ENCODE measurements at places on chromosomes 2 and 18.

- DNase-seq: no peak
Measured at GRCh38 chr2:236581546-236581945, 11.9 kb downstream of the ACKR3 start.

DNA sequence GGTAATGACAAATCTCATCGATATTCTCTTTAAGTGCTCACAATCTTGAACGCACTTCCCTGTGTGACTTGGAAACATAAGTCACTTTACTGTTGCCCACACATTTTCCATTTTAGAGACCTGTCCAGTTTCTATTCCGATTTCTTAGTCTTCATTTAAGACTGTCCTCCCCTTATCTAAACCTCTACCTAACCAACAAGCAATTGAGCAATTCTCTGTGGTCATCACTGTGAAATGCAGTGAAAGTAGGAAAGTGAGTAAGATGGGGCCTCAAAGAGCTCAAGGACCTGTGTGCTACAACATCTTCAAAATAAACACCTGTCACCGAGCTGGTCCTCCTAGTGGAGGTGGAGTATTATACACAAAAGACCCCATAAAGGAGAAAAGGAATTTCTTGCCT lies 184.4 kb downstream of the CNTNAP5 start:
- no peak for DNase-seq

DNA sequence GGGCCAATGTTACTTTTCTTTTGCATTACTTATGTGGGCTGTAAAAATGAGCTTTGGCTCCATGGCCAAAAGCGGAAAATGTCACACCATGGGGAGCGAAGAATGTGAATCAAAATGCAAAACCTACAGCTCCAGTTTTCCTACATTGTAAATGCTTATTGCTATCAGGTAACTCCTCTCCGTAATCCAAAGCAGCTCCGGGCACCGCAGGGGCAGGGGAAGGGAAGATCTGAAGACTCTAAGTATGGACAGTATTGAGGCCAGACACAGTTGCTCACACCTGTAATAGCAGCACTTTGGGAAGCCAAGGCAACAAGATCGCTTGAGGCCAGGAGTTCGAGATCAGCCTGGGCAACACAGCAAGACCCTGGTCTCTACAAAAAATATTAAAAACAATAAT lies 7.1 kb upstream of the AGFG1 start:
- no peak for DNase-seq

GRCh38 chr2:685421-685820 lies 8.2 kb upstream of the TMEM18 start:
- no peak for DNase-seq

- DNase-seq: no peak
Measured at GRCh38 chr2:8315531-8316165, 366.2 kb upstream of the ID2 start.

DNA sequence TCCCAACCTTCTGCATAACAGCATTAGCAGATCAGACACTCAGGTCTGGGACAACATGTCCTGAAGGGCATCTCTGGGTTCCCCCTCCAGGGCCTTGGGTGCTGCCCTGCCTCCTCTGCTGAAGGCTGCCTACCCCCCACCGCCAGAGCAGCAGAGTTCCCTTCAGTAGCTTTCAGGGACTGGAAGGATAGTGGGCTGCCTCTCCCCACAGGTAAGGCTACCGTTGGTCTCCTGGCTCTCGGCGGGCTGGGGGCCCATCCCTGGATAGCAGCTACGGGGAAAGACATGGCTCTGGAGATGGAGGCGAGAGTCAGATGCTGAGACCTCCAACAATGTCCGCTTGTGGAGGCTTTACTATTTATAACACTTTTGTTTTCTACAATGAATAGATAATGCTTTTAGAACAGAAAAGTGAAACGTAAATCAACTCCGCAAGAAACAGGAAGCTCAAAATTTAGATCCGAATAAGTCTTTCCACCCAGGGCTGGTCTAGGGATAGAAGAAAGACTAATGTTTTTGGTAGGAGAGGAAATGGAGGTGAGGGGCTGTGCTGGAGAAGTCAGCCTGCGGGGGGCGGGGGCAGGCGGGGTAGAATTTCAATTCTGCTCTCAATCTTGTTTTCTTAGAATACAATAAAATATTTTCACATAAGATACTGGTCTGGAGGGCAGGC lies 58.4 kb downstream of the ARL4C start:
- DNase-seq: no peak

DNA sequence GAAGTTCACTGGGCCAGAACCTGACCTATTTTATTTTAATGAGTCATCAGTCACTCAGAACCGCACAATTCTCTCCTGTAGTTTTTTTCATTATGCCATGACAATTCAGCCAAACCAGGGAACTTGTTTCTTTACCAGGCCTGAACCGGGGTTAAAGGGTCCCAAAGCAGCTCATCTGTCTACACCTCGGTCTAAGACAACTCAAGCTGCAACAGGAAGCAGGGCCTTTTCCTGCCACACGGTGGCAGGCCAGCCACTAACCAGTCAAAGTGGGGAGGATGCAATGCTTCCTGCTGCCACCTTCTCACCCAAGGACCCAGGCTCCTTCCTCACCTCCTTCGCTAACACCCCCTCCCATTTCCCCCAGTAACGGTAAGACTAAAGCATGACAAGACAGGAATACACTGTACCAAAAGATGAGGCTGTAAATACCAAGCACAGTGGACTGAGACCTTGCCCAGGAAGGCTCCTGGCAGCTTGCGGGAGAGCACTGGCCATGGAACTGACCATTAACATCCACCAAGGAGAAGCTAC lies 56.7 kb upstream of the ACKR3 start:
- no peak for DNase-seq

DNA sequence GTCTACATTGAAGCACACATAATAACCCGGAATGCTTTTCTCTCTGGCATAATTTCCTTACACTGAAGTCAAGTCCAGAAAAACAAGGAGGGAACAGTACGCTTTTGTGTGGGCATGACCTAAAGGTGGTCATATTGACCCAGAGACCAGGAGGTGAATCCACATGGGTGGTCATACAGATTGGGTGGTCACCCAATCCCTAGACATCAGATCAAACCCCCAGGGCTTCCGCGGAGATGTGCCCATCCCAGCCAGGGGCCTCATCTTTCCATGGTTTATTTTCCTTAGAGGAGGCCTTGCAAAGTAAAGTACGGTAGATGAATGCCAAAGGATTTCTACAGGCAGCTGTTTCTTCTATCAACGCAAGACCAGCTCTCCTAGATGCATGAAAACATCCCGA lies 38.8 kb downstream of the FAM168B start:
- no peak for DNase-seq

GRCh38 chr2:85018049-85018447 lies 47.1 kb downstream of the KCMF1 start:
- DNase-seq: no peak

- no peak for DNase-seq
Measured at GRCh38 chr2:160352500-160352899, 141.1 kb downstream of the RBMS1 start.

DNA sequence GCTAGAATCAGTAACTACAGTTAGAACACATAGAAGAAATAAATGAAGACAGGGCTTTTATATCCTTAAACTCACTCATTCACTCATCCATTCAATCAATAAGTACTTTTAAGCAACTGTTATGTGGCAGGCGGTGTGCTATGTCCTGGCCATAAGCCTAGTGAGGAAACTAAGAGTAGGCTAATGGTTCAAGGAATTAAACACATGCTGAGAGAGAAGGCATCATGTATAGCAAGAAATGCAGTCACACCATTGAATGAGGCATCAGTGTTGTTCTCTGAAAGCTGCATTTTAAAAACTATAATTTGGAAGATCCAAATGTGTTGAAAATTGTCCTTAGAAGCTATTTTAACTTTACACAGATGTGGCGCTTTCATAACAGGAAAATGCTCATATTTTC lies 86.5 kb upstream of the DTNA start:
- no peak for DNase-seq

DNA sequence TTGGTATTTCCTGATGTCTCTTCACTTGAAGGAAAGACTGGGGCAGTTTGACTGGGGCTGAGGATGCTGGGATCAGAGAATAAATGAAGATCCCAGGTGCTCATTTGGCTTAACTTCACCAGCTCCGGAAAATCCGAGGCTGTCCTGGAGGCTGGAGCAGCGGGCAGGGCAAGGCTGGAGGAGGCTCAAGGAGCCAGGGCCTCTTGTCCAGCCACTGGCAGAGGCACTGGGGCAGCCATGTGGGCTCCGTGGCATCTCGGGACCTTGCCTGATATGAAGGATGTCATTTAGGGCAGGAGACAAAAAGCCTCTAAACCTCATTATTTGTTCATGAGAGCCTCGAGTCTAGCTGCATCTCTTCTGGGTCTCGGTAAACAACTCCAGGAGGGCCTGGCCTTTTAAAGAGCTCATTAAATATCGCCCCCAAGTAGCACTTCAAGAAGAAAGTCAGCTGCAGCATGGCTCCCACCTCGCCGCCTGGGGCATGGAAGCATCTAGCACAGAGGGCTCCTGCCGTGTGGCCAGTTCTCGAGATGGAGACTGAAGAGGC lies 13.5 kb upstream of the GPR55 start:
- no peak for DNase-seq

- DNase-seq: no peak
Measured at GRCh38 chr2:144548088-144548487, 28.2 kb upstream of the ZEB2 start.

All from cerebellar nuclear complex (tissue), 1 donor.